Esophagus muscularis mucosa (tissue), 4 donors: ENCODE measurements at places on chromosomes 13 and 19. TPM values are rescaled to one million over a fixed set of nuclear protein-coding genes. Genes with fewer than 3 reads are reported as not detected.

Gene GRK1
- not detected for total RNA-seq

Gene NEK5
- 0.17 TPM for total RNA-seq

Gene KLF1
- total RNA-seq, result not detected

Gene NBEA
- 27.0 TPM for total RNA-seq

Gene EGLN2
- 93.1 TPM for total RNA-seq

Gene ZNF415
- total RNA-seq, result 16.1 TPM

Gene SHC2
- total RNA-seq, result 14.4 TPM

Gene PNMA8B
- 1.7 TPM for total RNA-seq

Gene ZNF320
- total RNA-seq, result 4.2 TPM

Gene RNF113B
- total RNA-seq, result not detected

Gene S1PR4
- 5.5 TPM for total RNA-seq

Gene KLK4
- not detected for total RNA-seq

Gene ZNF536
- 7.3 TPM for total RNA-seq

Gene KIR3DL2
- total RNA-seq, result not detected

Gene RASAL3
- total RNA-seq, result 2.5 TPM

Gene IGFL2
- total RNA-seq, result not detected

Gene ZNF805
- total RNA-seq, result 19.7 TPM

Gene HAUS8
- total RNA-seq, result 6.6 TPM

Gene ZNF677
- 16.2 TPM for total RNA-seq

Gene TTC9B
- not detected for total RNA-seq

Gene PCP2
- not detected for total RNA-seq

Gene CKM
- 1.4 TPM for total RNA-seq

Gene MAP4K1
- total RNA-seq, result 1.2 TPM

Gene CD33
- total RNA-seq, result 6.4 TPM

Gene NCR1
- not detected for total RNA-seq

Gene GNG14
- total RNA-seq, result not detected

Gene OLFM4
- 0.66 TPM for total RNA-seq

Gene GPC5
- not detected for total RNA-seq

Gene MISP
- 2.0 TPM for total RNA-seq

Gene ZMYM2
- 36.8 TPM for total RNA-seq

Gene FCER2
- total RNA-seq, result not detected

Gene PTH2
- total RNA-seq, result not detected

Gene CDX2
- total RNA-seq, result not detected

Gene ZNF30
- 9.6 TPM for total RNA-seq

Gene DAND5
- total RNA-seq, result 0.29 TPM

Gene ONECUT3
- total RNA-seq, result not detected

Gene PABPC3
- total RNA-seq, result 0.17 TPM

Gene KLK1
- not detected for total RNA-seq

Gene ZNF563
- total RNA-seq, result 3.4 TPM

Gene FUT1
- 2.0 TPM for total RNA-seq

Gene ADM5
- total RNA-seq, result 4.1 TPM

Gene RAB8A
- total RNA-seq, result 47.3 TPM

Gene MIR17HG
- 1.3 TPM for total RNA-seq

Gene CD70
- total RNA-seq, result 0.52 TPM

Gene SERPINE3
- total RNA-seq, result not detected

Gene ZNF682
- 3.7 TPM for total RNA-seq

Gene FAAP24
- total RNA-seq, result 0.39 TPM

Gene AMER2
- under 0.01 TPM for total RNA-seq
